Cortex of kidney (tissue), 1 donor: ENCODE measurements at places on chromosomes 4 and X.

GRCh38 chr4:114659386-114660008 is 60.9 kb downstream of the UGT8 start:
- no peak for DNase-seq

- DNase-seq, result no peak
Measured at GRCh38 chr4:70946939-70947338, 44.8 kb downstream of the MOB1B start.

GRCh38 chr4:89957046-89957926 is 62.6 kb downstream of the MMRN1 start:
- DNase-seq, result no peak

GRCh38 chr4:112808001-112808400 is 171.1 kb downstream of the LARP7 start:
- no peak for DNase-seq

GRCh38 chr4:150126864-150127203 is 48.6 kb downstream of the DCLK2 start:
- DNase-seq, result no peak

DNA sequence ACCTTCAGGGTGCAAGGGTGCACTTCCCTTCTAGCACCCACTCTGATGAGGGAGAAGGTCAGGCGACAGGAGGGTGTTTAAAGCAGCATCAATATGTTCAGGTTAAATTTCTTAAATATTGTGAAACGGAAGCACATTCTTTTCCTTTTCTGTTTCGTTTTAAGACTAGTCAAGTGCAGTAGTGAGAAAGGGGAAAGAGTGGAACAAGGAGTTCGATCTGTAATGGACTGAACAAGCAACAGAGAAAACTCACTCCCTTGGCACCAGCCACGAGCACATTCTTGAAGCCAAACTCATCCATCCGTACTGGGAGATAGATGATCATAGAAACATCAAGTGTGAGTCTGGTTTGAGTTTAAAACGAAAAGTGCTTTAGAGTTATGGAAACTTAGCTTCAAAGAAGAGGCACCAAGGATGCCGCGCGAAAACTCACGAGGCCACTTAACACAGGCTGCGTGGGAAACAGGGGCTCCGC is 815 bp downstream of the FAM53A start:
- no peak for DNase-seq

GRCh38 chrX:13897566-13897965 is 80.7 kb upstream of the GPM6B start:
- no peak for DNase-seq
